Forelimb muscle (tissue), 1 donor: ENCODE measurements at places on chromosomes 11 and 22.

DNA sequence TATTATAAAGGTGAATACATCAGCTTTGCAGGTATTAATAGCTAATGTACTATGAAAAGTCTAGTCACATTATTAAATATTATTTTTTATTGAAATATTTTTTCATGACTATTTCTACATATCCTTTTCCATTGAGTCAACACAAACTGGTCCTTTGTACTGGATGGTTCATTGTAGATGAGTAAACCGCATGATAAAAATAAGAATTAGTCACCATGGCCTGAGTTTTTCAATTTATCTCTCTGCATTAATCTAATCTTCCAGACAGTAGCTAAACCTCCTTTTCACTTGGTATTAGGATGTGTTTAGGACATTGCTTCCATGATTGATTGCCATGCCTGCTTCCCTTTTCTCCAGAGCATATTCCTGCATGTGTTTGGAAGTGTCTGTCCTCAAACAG lies 439.4 kb upstream of the ARHGAP42 start:
- DNase-seq: no peak

GRCh38 chr11:122173587-122173986 lies 57.6 kb upstream of the BLID start:
- DNase-seq: no peak

GRCh38 chr11:127600674-127601073 lies 600.1 kb upstream of the KIRREL3 start:
- no peak for DNase-seq

DNA sequence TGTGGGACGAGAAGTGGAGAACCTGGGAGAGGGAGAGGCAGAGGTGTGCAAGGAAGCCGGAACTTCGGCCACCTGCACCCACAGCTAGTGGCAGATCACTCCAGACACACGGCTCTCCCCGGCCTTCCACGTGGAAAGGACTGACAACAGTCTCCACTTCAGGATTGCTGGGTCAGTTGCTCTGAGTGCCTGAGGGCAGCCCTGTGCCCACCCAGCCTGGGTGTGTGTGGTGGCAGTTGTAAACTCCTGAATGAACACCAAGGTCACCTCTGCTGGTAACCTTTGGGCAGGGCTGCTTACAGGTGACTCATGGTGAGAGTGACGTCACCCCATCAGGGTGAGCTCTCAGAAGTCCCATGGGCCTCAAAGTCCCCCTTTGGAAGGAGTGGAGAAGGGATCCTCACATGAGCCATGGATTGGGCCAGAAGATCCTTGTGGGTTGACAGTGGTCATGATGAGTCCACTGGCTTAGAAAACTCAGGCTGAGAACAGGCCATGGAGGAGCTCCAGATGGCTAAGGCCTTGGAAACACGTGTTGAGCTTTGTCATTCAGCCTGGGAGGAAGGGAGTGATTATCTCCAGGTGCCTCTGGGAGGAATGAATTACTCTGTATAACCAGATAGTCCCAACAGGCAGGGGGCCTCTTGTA lies 71.3 kb downstream of the BCR start:
- no peak for DNase-seq

DNA sequence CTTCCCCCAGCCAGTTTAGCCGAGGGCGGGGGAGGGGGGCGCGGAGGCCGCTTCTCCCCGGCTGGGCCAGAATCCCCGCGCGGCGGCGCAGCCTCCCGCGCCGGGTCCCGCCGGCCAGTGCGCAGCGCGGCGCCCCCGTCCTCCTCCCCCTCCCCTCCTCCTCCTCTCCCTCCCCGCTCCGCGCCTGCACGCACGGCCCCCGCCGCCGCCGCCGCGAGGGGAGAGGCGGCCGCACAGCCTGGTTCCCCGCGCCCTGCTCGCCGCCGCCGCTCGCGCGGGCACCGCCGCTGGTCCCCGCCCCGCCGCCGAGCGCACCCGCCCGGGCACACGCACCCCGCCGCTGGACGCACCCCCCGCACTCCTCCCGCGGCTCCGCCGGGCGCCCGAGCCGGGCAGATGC lies at the start of gene FLRT1:
Gene FLRT1 (plus strand): TSS at position 356 of the 400 bp plus-strand sequence. CDS start 80,337 bp downstream, outside the sequence.
- no peak for DNase-seq

DNA sequence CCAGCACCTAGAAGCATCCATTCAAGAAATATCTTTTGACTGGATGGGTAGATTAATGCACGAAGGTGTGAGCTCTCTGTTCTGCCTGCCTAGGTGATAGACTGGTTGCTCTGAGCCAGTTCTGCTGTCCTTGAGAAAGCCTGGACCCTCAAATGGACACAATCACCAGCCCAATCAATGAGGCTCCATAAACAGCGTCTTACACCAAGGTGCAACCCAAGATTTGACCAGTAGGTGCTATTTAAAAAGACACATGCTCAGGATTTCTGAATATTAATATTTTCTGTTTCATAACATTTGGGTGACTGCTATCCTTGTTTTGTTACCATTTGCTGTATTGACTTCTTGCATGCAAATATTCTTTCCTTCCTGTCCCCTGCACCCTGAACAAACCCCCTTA lies 39.0 kb downstream of the PAMR1 start:
- no peak for DNase-seq

GRCh38 chr11:62712861-62713260 lies 5.4 kb downstream of the GNG3 start:
- no peak for DNase-seq

GRCh38 chr11:20035701-20036601 lies 124.3 kb downstream of the DBX1 start:
- DNase-seq: no peak

DNA sequence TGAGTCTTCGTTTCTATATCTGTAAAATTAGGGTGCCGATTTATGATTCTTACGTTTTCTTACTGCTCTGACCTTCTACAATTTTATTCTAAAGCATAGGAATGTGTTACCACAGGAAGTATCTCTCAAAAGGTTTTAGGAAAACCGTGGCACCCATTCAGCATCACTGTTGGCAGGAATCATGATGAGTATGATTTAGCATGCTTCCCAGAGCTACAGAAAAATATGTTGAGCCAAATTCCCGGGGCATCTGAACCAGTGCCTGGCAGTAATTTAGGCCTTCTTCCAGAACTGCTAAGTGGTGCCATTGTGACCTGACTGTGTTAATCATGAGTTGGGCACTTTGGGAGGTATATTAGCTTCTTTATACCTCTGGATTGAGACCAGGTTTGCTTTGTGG lies 605.0 kb upstream of the RAG2 start:
- DNase-seq: no peak

DNA sequence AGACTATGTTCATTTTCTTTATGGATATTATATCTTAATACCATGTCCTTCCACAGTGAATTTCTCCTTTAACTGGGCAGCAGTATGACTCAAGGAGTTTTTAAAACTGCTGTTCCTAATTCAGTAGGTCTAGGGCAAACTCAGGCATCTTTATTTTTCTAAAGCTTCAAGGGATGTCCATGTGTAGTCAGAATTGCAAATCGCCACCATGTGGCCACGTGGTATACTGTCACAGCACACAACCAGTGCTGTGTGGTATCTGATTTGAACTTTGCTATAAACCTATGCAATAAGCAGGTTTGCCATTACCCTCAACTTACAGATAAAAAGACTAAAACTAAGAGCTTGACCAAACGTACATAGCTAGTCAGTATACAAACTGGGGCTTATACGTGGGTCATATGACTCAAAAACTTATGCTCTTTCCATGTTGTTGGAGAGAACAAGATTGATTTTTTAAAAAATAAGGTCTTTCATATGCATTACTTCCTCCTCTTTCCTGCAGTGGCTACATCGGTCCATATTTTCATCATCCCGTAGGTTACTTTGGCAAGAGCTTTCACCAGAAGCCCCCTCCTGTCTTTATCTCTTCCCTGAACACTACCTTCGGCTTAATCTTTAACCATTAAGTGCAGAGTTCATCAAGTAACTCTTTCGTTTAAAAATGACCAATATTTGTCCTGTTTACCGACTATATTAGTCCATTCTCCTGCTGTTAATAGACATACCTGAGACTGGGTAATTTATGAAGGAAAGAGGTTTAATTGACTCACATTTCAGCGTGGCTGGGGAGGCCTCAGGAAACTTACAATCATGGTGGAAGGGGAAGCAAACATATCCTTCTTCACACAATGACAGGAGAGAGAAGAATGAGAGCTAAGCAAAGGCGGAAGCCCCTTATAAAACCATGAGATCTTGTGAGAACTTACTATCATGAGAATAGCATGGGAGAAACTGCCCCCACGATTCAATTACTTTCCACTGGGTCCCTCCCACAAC lies 8.0 kb upstream of the HTATIP2 start:
- DNase-seq: no peak

DNA sequence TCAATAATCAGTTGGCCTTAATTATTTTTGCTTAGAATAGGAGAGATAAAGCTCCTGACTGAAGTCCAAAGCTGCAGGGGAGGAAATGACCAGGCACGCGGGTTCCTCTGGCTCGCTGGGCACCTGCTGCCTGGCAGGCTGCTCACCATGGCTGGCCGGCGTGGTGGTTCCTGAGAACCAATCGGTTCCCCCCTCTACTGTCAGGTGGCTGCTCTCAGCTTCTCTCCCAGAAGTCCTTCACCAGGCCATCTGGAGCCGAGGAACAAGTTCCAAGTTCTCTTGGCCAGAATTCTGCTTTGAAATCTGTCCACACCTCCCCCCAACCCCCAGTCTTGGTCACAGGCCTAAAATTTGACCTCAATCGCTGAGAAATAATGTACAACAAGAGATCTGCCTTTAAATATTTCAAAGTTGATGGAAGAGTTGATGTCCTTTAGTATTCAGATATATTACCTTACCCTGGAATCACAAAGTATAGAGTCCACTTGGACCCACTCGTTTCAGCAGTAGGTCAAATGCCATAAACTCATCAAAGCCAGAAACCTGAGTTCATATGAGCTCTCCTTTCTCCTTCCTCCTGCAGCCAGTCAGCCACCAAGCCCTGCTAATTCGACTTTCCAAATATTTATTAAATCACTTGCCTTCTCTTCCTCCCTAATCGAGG lies 25.2 kb downstream of the EXPH5 start:
- peak; percentile 32 for DNase-seq

DNA sequence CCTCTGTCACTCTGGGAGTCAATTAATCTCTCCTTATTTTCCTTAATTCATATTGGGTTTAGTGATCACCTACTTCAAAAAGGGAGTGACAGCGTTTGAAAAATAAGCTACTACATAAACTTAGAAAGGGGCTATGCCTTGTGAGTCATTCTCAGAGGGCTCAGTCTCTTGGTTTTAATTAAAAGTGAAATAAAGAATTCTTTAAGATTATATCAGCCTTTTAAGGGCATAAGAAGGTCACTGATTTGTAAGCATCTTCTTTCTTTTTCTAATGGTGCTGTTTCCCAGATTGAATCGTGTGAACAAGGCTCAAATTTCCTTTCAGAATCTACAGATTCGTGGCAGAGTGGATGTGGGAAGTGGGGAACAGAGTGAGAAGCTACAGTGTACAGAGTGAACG lies 636.2 kb upstream of the CCDC90B start:
- no peak for DNase-seq

DNA sequence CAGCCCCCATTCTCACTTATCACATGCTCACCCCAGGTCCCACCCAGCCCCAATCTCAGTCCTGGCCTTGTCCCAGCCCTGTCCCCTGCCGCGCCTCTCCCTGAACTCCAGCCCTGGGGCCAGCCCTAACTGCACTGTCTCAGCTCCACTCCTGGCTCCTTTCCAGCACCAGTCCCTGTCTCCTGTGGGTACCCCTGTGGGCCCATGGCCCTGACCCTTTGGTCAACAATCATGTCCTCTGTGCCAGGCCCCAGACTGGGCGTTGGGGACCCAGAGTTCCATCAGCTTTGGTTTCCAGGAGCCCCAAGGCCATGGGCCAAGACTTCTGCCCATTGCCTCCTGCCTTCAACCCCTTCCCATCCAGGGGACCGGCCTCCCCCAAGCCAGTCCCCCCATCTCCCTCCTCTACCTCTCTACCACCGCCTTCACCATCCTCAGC lies 757 bp downstream of the SPI1 start:
- no peak for DNase-seq

DNA sequence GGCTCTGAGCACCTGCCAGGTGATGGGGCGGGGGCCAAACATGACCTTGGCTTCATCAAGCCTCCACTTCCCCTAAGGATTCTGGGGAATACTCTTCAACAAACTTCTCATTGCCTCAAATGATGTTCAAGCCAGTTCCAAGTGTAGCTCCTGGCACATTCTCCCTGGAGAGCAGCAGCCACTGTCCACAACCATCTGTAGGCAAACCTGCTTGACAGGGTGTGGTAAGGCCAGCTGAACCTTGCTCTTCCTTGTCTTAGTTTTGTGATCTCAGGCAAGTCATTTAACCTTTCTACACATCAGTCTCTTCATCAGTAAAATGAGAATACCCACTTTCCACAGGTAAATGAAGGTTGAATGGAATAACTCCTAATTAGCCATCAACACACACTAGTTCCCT lies 323.3 kb downstream of the TENM4 start:
- no peak for DNase-seq

DNA sequence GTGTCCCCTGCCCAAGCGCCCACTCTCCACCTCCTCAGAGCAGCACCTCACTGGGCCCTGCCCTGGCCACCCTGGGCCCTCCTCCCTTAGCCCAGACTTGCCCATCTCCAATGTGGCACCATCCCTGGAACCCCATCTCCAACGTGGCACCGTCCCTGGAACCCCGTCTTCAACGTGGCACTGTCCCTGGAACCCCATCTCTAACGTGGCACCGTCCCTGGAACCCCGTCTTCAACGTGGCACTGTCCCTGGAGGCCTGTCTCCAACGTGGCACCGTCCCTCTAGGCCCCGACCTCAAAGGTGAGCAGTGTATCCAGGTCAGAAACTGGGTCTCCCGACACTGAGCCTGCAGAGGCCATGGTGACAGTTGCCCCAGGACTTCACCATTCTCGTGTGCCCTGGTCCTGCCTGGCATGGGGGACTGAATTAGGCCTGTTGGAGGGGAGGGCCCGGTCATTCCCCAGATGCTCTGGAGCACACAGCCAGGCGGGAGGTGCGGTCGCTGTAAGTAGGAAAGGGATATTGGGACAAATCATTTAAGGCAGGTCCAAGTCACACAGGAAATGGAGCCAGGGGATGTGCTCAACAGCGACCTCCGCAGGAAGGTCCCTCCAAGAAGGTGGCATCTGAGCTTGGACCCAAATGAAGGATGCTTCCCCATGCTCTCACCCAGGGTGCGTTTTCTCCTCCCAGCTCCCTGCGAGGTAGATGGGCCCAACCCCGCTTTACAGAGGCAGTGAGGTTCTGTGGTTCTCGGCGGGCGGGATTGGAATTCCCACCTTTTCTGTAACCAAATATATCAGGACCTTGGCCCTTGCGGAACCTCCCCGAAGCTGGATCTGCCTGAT lies 2.4 kb upstream of the CTSD start:
- no peak for DNase-seq

DNA sequence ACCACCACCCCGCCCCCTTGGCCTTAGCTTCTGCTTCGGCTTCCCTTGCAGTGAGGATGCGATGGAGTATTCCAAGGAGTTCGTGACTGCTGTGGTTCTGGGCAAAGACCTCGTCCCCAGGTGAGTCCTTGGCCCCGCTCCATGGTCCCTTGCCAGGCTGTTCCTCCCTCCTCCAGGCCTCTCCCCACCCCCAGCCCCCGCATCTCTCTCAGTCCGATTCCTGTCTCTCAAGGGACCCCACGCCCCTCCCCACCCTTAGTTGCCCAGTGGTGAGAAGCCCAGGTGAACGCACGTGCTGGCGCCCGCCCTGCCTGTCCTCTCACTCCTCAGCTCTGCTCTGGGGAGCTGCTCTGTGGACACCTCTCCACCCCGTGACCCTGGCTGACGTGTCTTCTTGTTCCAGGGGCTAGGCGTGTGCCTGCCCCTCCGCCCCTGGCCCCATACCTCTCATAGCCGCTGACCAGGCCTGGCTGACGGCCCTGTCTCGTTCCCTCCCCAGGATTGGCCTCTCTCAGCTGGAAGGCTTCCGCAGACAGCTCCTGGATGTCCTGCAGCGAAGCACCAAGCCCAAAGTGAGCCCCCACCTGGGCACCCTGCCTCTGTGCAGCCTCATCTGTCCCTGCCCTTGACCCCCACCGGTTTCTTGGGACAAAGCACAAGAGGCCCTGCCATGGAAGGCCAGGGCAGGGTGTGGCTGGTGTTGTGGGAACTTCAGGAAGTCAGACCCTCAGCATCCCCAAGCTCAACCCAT lies 14.6 kb upstream of the MYRF start:
- DNase-seq: no peak
